ENCODE measurements at places on chromosomes 7 and 10.

DNA sequence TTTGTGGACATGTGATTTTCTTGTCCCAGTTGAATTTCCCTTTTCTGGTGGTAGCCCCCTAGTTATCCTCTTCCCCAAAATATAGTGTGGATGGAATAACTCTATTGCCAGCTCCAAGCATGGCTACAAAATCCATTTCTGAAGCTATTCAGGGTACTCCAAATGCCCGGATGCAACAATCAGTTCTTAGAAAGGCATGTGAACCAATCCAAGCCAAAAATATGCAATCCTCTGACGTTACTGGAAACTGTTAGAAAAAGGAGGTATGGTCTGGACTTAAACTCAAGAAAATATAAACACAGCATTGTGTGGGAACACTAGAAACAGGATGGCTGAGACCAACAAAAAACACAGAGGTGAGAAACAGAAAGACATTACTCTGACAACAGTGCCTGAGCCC lies 347.0 kb downstream of the GPAM start:
- no peak for DNase-seq

GRCh38 chr7:17147409-17147808 lies 151.0 kb upstream of the AHR start:
- no peak for DNase-seq

- DNase-seq, result no peak
These were observed 34.0 kb upstream of the CNPY1 start for GRCh38 chr7:155580367-155580766.

DNA sequence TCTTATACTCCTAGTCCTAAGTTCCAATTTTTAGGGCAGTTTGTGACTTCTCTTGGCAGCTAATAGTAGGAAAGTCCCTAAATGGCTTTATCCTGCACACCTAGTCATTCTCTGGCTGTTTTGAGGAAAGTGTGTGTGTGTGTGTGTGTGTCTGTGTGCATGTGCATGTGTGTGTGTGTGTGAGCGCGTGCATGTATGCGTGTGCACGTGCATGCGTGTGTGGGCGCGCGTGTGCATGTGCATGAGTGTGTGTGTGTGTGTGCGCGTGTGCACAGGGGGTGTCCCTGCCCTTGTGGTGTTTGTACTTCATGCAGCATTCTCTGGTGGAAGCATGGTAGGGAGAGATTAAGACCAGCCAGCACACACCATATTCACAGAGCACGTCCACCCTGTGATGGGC lies 18.2 kb downstream of the MACROH2A2 start:
- DNase-seq, result no peak

DNA sequence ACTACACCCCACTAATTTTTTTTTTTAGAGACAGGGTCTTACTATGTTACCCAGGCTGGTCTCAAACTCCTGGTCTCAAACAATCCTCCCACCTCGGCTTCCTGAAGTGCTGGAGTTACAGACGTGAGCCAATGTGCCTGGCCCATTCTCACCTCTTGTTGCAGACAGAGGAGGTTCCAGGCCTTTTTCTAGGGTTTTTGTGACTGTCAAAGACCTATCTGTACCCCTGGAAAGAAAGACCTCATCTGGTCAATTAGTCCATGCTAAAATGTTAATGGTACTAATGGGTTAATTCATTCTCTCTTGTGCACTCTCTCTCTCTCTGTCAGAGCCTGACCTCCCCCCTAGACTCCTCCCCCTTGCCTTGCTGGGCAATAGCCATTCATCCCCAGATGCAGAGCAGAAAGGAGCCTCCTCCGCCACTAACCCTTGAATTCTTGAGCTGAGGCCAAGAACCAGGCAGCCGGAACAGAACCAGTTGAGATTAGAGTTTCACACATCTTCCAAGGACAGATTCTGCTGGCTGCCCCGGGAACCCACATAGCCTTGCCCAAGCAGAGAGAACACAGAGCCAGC lies 209.7 kb downstream of the SKIDA1 start:
- DNase-seq, result no peak

DNA sequence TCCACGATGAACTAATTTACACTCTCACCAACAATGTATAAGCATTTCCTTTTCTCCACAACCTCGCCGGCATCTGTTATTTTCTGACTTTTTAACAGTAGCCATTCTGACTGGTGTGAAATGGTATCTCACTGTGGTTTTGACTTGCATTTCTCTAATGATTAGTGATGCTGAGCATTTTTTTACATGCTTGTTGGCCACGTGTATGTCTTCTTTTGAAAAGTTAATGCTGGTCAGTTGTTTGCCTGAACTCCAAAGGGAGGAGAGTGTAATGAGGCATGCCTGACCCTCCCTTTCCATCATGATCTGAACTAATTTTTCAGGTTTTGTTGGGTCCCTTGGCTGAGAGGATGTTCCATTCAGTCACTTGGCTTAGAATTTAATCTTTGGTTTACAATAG lies 50.7 kb upstream of the SVIL start:
- no peak for DNase-seq

GRCh38 chr7:12911053-12911452 lies 223.6 kb downstream of the ARL4A start:
- DNase-seq, result no peak

DNA sequence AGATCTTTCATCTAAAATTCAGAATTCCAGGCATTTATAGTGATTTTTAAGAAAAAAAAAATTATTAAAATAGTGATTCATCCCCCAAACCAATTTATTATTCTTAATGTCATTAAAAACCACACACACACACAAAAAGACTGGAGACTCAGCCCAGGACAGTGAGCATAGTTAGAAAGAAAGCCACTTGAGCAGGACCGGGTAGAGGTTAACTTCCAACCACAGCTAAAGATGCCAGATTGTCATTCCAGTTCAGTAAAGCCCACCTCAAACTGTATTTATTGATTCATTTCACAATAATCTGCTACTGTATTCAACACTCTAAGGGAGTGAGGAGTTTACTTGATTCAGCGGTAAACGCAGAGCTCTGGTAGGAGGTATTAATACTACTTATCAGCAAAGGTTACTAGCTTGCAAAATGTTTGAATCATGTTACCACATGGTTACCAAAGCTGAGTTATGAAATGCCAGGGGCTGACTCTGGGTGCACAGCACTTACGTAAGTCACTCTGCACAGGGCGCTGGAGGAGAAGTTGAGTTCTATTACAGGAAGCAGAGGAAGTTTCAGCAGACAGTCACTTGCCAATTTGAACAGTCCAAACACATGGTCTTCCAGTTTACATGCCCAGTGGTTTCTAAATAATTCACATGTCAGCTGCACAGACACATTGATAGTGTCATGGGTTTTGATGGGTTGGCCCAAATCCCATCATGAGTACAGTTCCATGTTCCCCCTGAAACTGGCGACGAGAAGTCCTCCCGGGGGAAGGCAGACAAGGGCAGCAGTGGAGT lies 64.6 kb downstream of the KLF6 start:
- DNase-seq, result no peak

DNA sequence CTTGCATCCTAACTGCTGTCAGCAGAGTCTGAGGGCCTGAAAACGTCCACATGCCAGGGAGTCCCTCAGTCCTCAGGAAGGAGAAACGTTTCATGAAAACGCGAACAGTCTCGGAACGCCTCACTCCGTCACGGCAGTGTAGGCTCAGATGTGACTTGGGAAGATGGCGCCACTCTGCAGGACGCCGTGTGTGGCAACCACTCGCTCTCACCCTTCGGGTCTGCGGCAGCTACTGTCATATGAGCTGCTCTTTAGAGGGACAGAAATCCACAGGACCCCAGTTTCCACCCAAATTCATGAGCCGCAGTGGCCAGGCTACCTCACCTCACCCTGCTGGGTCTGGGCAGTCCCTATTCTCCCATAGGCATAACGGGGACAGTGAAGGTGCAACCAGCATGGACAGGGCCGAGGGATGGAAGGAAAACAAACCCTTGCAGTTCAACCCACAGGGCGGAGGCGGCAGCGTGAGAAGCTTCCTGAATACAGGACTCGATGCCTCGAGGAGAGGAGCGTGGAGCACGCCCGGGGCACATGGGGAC lies 438.3 kb downstream of the DNAJB6 start:
- no peak for DNase-seq

- DNase-seq, result no peak
These were observed 115.4 kb downstream of the ZMIZ1 start for GRCh38 chr10:79184145-79184625.

GRCh38 chr10:48213047-48213446 lies 61.4 kb downstream of the FRMPD2 start:
- DNase-seq, result no peak

- DNase-seq, result no peak
These were observed 1.9 kb downstream of the DHX32 start for GRCh38 chr10:125878957-125879835.

DNA sequence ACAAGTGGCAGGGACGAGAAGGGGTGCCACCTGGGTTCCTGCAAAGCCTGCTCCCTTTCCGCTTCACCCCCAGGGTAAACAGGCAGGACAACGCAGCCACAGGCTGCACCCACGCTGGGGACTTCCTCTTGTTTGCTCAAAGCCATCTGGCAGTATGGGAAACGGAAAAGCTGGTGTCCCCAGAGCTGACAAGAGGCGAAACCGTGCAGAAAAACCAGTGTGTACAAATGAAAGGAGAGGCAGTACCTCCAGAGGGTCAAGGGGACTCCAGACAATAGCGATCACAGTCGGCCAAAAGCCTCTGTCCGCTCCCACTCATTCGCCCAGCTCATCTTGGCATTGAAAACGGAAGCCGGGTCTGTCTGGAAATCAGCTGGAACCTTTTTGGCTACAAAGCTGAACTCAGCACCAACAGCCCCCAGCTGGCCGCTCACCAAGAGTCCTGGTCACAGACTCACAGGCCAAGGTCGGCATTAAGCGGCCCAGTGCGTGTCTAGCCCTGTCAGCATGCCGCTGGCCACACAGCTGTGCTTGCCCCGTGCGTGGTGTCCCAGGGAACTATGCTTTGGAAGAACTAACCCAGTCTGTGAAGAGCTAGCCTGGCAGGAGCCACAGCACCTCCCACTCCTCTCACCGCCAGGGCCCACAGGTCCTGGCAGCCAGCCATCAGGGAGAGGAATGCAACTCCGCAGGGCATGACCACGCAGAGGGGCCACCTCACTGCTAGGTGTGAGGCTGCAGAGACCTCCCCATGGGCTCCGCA lies 10.4 kb downstream of the TNS3 start:
- DNase-seq, result no peak

- DNase-seq, result no peak
These were observed 202.2 kb downstream of the ZEB1 start for GRCh38 chr10:31520986-31521831.

DNA sequence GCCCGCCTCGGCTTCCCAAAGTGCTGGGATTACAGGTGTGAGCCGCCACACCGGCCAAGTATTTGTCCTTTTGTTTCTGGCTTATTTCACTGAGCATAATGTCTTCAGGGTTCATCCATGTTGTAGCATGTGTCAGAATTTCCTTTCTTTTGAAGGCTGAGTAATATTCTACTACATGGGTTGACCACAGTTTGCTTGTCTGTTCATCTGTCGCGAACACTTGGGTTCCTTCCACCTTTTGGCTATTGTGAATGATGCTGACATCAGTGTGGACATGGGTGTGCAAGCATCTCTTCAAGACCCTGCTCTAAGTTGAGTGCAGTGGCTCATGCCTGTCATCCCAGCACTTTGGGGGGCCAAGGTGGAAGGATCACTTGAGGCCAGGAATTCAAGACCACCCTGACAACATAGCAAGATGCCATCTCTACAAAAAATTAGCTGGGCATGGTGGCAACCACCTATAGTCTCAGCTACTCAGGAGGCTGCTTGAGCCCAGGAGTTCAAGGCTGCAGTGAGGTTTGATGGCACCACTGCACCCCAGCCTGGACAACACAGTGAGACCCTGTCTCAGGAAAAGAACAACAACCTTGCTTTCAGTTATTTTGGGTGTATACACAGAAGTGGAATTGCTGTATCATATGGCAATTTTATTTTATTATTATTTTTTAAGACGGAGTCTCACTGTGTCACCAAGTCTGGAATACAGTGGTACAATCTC lies 17.0 kb downstream of the CHST12 start:
- no peak for DNase-seq

DNA sequence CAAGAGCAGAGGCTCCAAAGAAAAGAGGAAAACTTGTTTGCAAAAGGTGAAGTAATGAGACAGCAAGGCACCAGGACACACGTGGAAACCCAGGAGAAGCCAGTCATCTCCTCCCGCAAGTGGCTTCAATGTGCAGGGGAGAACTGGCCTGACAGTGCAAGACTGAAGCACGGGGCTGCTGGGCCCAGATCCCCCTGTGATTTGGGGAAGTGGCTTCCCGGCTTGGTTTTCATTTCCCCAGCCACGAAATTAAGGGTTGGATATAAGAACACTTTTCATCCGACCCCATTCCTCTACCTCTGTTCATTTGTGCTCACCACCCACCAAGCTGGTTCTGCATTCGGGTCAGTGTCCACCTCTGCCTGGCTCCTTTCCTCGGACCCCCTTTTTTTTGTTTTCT lies 306.4 kb downstream of the FGFR2 start:
- DNase-seq, result no peak

DNA sequence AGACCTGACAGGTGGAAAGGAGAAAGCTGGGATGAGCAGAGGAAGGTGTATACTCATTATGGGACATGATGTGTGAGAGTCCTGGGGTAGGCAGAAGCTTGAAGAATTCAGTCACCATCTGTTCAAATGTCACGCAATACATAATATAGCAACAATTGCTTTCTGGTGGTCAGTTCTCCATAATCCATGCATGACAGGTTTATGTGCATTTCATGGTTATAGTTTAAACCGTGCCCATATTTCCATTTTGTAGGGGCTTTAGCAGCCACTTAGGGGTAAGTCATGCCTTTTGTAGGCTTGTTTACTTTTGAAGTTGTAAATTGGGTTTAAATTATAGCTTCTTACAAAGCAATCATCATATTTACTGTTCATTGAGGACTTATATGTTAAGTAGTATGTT lies 158.8 kb downstream of the NXPH1 start:
- DNase-seq, result no peak

DNA sequence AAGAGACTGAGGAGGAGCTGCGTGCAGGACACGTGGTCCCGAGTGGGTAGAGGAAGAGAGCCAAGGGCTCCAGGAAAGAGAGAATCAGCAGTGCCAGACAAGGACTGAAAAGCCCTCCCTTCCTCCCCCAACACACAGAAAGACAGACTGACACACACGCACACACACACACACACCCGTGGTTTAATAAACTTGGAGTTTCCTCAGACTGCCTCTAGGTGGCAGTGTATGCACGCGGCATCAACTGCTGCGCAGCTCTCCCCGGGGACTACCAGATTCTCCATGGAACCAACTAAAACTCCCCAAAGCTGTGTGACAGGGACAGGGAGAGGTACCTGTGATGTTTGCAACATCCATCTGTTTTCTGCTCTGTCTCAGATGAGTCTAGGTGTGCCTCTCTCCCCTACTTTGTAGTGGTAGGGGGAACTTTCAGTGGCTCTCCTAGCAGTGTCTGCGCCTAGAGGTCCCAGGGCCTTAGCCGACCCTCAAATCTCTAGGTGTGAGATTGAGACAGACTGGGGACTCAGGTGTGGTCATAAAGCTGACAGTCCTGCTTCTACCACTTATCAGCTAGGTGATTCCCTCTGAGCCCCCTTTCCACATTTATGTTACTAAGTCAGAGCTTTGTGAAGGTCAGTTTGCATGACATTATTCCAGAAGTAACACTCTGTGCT lies 9.3 kb upstream of the TSPAN14 start:
- peak; percentile 56 for DNase-seq

- no peak for DNase-seq
These were observed 493.1 kb upstream of the AKR1E2 start for GRCh38 chr10:4332764-4333458.

All from activated effector memory CD4-positive, alpha-beta T cell treated with Interleukin-2 at 50 U/mL for 16 hours (primary cell).